NCI-H774 (cell line): ENCODE measurements at places on chromosomes 11 and 22.

DNA sequence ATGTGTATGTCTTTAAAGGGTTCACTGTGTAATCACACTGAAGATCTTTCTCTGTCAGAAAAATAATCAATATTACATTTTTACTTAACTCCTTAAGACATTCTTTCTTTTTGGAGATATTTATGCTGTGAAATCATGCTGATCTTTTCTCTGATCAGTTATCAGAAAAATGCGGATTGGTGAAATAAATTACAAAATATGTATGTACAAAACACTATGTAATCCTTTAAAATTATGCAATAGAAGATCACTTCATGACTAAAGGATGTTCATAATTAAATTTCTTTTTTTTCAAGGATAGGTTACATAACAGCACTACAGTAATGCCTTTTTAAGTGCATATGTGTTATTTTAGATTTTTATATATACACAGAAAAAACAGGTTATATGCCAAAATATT, 24.7 kb downstream of the BTBD10 start:
- DNase-seq, result no peak

- DNase-seq, result no peak
These were observed 139.0 kb downstream of the KCNC1 start for GRCh38 chr11:17873586-17873985.

- peak; percentile 8 for DNase-seq
These were observed 5.0 kb upstream of the PICK1 start for GRCh38 chr22:38051900-38052862.

GRCh38 chr22:23203452-23204124, 23.3 kb downstream of the BCR start:
- DNase-seq, result no peak

DNA sequence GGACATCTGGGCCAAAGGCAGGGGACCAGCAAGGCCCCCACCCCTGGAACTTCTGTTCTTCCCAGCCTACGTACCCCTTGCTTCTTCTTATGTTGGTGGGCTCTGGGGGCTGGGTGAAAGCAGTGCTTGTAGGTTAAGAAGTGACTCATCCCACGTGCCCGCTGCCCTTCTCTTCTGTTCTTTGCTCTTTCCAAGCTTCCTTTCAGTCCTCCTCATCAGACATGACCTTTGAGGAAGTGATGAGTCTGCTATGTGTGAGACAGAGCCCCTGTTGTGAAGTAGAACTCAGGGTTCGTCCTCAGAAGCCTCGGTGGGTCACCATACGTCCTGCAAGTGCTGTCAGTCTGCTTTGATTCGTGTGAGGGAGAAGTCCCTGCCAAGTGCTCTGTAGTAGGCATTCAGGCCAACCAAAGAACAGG, 12.7 kb downstream of the MED15 start:
- no peak for DNase-seq

DNA sequence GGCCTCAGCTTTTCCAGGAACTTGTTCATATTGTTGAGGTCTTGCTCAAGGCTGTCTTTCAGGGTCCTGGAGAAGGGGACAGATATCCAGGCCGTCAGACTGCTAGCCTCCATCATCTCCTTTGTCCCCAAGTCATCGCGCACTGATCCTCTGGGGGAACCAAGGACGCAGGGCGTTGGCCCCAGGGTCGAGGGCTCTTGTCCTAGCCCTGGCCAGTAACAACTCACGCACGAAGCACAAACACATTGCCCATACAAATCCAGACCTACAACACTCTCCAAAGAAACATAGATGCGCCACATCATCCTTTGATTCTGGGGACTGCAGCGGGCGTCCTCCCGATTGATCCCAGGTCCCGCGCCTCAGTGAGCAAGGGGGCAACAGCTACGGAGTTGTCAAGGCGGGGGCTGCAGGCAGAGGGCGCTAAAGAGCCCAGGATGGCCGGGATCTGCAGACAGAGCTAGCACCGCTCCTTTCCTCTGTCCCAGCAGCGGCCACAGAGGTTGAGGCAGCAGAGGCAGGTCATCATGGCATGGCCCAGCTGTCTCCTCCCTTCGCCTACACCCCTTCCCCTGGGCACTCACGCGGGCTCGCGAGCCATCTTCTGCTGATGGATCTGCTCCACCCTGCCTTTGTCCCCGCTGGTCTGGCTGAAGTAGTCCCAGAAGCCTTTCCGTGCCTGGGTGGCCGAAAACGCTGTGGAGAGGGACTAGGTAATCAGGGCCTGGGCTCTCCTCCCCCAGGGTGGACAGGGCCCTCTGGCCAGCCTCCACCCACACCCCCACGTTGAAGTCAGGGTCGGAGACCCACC, 472 bp downstream of the APOA5 start:
- peak; percentile 74 for DNase-seq

DNA sequence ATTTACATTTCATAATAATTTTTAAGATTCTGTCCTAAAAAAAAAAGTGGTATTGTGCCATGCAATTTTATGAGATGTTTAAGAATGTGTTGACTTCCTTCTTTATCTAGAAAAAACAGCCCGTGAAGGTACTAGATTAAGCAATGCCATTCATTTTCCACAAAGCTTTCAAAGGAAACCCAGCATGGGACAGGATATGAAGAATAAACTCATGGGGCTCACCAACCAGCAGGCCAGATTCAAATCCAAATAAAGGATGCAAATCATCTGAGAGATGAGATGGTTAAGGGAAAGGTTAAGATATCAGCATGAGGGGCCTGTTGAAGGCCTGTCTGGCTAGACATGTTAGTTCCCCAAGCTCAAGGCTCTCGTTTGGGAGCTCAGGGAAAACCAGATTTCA, 199.1 kb downstream of the SWAP70 start:
- no peak for DNase-seq

- no peak for DNase-seq
These were observed 10.6 kb upstream of the DGKZ start for GRCh38 chr11:46336563-46337180.

GRCh38 chr11:133776671-133777367, 68.5 kb downstream of the SPATA19 start:
- no peak for DNase-seq

- no peak for DNase-seq
These were observed 2.0 kb downstream of the DSCAML1 start for GRCh38 chr11:117794772-117795629.

- DNase-seq, result peak; percentile 6
These were observed 12.7 kb downstream of the TOM1 start for GRCh38 chr22:35312198-35313059.

DNA sequence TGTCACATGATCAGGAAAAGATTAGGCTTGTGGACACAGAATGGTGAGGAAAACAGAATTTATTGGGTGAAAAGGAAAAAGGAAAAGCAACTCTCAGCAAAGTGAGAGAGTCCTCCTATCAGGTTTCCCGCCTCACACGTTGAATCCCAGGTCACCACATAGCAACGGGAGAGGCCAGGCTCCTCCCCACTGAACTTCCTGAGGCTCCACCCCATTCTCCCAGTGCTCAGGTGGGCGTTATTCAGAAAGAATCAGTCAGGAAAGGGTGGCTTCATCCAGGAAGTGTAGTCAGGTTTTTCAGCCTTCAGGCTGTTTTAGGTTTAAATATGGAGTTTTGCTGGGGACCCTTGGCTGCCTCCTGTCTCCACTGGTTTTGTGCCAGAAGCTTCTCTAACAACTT, 66.9 kb downstream of the SPON1 start:
- no peak for DNase-seq

DNA sequence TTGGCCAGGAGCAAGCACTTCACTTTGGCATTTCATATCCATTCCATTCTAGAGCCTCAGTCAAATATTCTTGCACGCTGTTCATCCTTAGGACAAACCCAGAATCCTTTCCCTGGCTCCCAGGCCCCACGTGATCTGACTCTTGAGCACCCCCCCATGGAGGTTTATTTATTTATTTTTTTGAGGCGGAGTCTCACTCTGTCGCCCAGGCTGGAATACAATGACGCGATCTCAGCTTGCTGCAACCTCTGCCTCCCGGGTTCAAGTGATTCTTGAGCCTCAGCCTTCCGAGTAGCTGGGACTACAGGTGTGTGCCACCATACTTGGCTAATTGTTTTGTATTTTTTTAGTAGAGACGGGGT, 12.7 kb upstream of the TSGA10IP start:
- no peak for DNase-seq

DNA sequence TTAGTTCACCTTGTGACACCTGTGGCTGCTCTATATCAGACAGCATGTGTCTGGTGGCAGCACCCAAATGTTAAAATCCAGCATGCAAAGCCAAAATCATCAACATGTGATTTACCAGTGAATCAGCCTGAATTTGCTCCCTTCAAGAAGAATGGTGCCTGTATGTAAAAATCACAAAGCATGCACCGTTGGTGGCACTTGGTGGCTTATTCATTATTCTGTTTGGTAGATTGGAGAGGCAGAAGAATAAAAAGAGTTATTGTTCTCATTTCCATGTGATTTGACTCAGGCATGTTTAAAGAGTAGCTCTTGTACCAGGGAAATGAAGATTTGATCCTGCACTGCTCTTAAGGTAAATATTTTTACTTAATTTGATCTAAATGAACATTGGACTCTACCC, 143.9 kb upstream of the MPPED2 start:
- no peak for DNase-seq

DNA sequence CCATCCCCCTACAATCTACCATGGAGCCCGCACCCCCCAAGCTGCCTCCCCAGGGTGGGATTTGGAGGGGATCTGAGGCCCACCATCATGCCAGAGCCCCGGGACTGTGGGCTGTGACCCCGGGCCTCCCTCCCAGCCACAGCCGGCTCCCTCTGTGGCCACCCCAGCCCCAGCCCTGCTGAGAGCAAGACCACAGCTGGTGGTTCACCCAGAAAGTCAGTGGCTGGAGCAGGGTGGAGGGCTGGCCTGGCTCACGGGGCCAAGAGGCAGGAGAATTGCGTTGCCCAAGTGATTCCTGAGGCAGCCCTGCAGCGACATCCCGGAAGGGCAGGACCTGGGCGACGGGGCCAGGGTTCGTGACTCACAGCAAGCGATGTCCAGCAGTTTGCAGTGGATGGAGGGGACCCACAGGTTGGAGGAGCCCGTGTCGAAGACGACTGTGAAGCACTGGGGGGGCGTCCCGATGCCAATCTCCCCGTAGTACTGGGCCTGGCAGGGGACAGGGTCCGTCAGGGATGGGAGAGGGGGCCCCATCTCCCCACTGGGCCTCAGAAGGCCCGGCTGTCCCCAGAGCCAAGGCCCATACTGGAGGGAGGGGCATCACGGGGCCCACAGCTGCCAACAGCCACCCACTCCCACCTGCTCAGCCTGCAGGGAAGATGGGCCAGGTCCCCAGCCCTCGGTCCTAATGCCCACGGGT, 4.4 kb downstream of the CTSD start:
- no peak for DNase-seq

GRCh38 chr11:73314117-73314961, 6.3 kb downstream of the ARHGEF17 start:
- DNase-seq, result no peak

DNA sequence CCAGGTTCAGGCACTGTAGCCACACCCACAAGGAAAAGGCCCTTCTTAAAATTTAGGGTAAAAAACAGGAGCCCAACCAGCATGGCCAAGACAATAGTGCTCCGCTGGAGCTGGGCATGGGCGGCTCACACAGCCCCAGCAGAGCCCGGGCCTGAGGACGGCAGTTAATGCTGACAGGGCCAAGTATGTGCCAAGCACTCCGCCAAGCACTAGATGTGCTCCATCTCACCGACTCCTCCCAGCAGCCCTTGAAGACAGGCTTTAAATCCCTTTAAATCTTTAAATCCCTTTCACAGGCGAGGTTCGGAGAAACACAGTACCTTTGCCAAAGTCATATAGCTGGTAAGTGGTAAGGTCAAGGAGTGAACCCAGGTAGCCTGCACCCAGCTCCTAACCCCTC, 4.8 kb downstream of the ARFGAP2 start:
- no peak for DNase-seq

DNA sequence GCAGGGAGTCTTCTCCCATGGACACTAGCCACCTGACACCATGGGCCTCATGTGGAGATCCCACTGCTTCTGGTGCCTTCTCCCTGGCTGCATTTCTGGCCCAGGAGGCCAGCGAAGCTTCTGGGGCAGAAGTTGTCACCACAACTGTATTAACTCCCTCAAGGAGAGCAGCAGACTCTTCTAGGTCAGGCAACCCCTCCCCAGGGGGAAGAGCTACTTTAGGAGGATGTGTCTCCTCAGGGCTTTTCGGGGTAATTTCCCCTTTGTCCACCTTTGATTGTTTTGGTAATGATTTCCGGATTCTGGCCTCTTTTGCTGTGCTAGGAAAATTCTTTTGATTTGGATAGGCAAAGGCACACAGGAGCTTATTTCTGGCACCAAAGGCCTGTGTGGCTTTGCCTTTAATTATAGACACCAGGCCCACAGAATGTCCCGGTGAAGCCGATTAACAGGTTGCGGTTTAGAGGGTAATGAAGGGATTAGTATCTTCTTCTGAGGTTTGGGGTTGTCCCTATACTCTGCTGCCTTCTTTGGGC, 8.9 kb upstream of the UCP2 start:
- no peak for DNase-seq

DNA sequence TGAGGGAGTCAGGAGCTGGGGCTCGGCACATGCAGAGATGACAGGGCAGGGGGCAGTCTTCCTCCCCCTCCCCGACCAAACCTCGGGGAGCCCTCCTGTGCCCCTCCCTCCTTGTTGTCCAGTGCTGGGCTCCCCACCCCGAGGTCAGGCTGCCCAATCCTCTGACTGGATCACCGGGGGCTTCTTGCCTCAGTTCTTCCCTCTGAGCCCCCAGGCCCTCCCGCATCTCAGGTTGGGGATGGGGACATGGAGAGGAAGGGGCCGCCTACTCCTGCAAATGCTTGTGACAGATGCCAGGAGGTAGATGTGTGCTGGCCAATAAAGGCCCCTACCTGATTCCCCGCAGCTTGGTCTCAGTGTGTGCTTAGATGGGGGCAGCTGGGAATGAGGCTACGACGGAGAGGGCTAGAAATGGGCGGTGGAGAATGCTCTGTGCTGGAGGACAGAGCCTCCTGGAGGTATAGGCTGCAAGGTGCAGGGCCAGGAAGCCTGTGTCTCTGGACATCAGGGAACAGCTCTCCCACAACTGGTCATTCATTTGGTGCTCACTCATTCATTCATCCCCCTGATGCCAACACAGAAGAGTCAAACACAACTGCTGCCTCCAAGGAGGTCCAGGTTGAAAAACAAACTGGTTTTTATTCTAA, 8.4 kb downstream of the RHBDD3 start:
- no peak for DNase-seq

DNA sequence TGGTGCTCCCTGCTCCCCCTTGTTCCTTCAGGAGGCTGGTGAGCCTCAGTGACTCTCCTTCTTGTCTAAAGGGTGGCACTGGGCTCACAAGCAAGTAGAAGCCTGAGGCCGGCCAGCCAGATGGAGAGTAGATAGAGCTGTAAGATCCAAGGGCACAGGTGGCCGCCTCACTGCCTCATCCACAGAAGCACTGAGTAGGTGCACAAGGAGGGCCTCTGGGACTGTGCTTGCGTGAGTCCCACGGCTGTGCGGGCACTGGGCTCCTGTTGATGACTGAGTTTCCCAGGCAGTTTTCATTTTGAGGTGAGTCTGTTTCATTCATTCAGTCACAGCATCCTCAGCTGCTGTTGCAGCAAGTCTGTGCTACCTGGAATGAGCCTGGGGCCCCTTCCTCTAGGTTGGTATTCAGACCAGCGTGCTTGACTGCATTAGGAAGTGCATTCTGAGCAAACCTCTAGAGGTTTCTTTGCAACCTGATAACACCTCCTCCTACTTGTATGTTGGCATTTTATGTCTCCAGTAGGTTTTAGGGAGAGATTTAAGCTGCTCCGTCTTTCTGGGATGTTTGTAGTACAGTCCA, 184.0 kb downstream of the TBC1D22A start:
- DNase-seq, result no peak
